ENCODE measurements at places on chromosomes 7 and 10. TPM values are rescaled to one million over a fixed set of nuclear protein-coding genes. Genes with fewer than 3 reads are reported as not detected.

The HGF gene
- total RNA-seq = 4.7 TPM

The SPDYE8 gene
- 0.10 TPM for total RNA-seq

The OPN1SW gene
- not detected for total RNA-seq

The PKD2L1 gene
- not detected for total RNA-seq

The CPED1 gene
- 25.8 TPM for total RNA-seq

The H2BK1 gene
- not detected for total RNA-seq

The UPP1 gene
- 3.2 TPM for total RNA-seq

The LFNG gene
- total RNA-seq = 27.0 TPM

The SPDYE9 gene
- total RNA-seq = 0.10 TPM

The SOSTDC1 gene
- total RNA-seq = 58.9 TPM

The MYOZ1 gene
- total RNA-seq = 122 TPM

The HABP2 gene
- total RNA-seq = not detected

The FGFR2 gene
- 141 TPM for total RNA-seq

The CACNB2 gene
- total RNA-seq = 2.6 TPM

The NPY gene
- total RNA-seq = not detected

Data from skin of body (tissue), 3 donors.